NCI-H1694 (cell line): ENCODE measurements at places on chromosomes 3 and 15.

GRCh38 chr3:63685340-63685739 is 32.9 kb downstream of the SNTN start:
- no peak for DNase-seq

DNA sequence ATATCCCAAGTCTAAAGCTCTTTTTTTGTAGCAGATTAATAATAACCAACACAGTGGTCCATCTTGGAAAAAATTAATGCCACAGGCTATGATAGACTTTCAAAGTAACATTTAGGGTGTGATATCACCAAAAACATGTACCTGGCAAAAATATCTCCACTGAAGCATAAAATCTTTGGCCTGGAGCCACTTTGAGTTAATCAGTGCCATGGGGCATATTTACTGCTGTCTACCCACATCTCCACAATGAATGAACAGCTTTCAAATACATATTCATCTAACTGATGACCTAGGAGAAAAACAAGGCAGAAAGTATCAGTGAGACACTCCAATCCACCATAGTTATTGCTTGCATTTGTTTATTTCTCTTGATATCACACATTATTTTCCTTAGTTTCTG is 296.0 kb upstream of the MDFIC2 start:
- no peak for DNase-seq

DNA sequence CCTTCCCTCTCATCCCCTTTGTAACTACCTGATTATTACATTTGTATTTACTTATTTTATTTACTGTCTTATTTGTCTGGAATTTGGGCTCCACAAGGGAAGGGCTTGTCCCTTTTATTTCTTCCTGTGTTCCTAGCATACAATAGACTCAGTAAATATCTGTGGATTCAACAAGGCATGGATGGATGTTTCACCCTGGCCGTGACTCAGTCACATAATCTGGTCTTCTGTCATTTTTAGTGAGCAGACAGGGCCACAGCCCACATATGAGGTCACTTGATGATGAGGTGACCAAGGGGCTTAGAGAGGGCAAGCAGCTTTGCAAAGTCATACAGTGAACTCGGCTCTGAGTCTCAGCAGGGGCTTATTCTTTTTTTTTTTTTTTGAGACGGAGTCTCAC is 7.8 kb upstream of the DAG1 start:
- DNase-seq: no peak

DNA sequence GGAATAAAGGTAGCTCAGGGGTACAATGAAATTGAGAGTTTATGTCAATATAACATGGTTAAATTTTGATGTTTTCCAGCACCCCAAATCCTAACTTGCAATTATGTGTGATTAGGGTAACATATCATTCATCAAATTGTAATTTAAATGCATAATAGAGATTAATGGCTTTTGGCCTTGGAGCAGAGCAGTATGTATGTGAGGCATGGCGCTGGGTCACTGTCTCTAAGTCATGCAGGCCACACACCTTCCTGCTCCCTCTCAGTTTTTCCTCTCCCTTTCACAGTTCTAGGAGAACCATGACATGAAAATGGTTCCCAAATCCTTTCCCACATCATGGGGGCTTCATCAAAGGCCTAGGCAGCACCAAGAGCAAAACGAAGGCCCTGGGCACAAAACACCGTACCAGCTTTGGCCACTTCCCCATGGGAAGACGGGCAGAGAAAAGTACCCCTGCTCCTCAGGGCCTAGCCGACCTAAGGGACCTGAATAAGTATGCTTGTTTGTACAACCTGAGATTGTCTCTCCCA is 3.9 kb upstream of the SRP14 start:
- no peak for DNase-seq

- DNase-seq: no peak
These were observed 5.6 kb upstream of the ARL8B start for GRCh38 chr3:5116538-5116937.

DNA sequence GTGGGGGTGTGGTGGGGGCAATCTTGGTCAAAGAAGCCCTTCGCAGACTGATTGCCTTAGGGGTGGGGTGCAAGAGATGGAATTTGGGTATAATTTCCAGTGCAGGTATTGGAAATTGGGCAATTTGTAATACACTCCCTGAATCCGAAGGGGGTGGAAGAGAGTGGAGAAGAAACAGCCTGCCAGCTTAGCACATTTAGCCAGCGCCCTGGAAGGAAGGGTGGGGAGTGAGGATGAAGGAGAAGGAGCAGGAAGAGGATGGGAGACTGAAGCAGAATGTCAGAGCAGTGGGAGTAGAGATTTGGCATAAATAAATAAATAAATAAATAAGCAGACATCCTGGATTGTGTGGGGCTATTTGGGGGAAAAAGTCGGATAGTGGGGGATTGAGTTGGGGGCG is 1.6 kb downstream of the GAP43 start:
- no peak for DNase-seq

- no peak for DNase-seq
These were observed 26.9 kb upstream of the ZNF280D start for GRCh38 chr15:56760186-56760585.

- DNase-seq: no peak
These were observed 9.4 kb downstream of the ITPKA start for GRCh38 chr15:41502795-41503668.

GRCh38 chr15:38460543-38460942 is 6.6 kb downstream of the FAM98B start:
- no peak for DNase-seq

DNA sequence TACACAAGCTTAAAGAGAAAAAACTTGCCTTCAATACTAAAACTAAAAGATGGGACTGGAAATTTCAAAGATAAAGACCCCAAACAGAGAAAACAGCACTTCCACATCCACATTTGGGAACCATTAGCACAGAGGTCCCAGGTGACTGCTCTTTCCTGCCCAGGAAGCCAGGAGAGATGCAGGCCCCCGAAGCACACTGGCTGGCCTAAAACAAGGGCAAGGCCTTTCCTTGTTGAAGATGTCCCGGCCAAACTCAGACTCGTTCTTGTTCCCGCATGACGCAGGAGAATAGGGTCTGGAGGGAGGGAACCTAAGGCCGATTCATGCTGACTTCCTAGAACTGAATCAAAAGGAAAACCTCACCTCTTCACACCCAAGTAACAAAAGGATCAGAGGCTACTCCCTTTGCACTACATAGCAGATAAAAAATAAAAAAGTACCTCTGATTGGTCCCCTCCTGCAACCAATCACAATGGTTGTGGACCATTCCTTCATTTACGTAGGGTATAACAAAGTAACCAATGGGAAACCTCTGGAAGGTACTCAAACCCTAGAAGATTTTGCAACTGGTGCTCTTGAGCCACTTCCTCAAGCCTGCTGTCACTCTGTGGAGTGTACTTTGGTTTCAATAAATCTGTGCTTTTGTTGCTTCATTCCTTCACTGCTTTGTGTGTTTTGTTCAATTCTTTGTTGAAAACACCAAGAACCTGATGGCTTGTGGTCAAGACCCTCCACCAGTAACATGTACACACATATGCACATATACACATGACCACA is 48.7 kb downstream of the EFCAB12 start:
- no peak for DNase-seq

- DNase-seq: no peak
These were observed 32.8 kb upstream of the ST3GAL6 start for GRCh38 chr3:98730338-98730737.

GRCh38 chr3:138474163-138474562 is 39.7 kb downstream of the ESYT3 start:
- DNase-seq: no peak

DNA sequence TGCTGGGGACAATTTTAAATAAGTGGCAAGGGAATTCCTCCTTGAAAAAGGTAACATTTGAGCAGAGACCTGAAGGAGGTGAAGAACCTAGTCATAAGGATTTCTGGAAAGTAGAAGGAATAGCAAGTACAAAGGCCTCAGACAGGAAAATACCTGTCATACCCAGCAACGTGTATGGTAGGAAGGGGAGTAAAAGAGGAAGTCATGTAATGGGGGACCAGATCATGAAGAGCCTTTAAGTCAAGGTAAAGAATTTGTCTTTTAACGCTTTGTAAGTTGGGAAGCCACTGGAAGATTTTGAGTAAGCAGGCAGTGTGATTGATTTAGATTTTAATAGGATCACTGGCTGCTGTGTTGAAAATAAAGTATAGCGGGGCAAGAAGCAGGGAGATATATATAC is 43.4 kb upstream of the FAH start:
- no peak for DNase-seq

DNA sequence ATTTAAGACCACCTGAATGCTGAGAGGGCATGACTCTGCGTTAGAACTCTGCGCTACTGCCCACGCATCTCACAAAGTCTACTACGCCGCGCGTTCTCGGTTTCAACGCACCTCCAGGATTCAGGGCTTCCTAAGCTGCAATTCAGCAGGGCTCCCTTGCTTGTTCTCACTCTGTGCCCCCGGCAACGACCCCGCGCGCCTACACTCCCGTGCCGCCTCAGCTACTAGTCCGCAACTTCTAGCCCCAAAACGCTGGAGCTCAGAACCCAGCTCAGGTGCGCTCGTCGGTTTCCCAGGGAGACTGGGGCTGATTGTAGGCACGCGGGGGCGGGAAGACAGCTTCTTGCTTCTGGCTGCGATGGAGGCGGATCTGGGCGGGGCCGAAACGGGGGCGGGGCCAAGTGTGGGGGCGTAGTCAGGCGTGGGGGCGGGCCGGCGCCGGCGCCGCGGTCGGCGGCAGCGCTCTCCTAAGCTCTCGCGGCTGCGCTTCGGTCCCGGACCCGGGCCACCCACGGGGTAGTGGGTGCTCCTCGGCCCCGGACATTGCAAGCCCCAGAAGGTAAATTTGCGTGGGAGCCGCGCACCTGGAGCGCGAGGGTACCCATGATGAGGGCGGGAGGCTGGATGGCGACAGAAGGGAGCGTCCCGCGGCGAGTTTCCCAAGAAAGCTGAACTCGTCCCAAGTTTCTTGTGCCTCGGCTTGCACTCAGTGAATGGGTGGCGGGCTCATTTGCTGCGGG is at the start of gene ARHGEF26:
TSS of gene ARHGEF26 (plus strand) at position 430 of the 740 bp plus-strand sequence. CDS start 603 bp downstream, outside the sequence.
- no peak for DNase-seq

GRCh38 chr3:171907761-171908160 is 64.6 kb downstream of the TMEM212 start:
- no peak for DNase-seq

- no peak for DNase-seq
These were observed 50.7 kb downstream of the FOXP1 start for GRCh38 chr3:71532639-71533395.

GRCh38 chr3:177334803-177335202 is 137.5 kb upstream of the TBL1XR1 start:
- no peak for DNase-seq

DNA sequence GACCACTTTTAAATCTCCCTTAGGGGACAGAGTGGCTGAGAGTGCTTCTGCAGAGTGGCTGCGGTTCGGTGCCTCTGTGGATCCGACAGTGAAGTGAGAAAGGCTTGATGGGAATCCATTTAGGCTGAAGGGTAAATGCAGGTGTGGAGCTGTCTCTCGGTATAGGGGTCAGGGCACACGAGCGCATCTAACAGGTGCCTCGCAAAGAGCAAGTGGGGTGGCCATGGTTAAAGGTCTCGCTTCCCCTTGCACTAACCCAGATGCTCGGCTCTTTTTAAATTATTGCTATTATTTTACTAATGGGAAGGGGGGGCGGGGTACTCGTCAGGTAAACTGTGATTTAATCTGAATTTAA is 598 bp upstream of the GJD2 start:
- no peak for DNase-seq

GRCh38 chr15:78944669-78945407 is at the start of gene CTSH:
TSS of gene CTSH (minus strand) at chr15:78945046. CDS start at chr15:78944981, 65 bp downstream.
- DNase-seq: no peak

DNA sequence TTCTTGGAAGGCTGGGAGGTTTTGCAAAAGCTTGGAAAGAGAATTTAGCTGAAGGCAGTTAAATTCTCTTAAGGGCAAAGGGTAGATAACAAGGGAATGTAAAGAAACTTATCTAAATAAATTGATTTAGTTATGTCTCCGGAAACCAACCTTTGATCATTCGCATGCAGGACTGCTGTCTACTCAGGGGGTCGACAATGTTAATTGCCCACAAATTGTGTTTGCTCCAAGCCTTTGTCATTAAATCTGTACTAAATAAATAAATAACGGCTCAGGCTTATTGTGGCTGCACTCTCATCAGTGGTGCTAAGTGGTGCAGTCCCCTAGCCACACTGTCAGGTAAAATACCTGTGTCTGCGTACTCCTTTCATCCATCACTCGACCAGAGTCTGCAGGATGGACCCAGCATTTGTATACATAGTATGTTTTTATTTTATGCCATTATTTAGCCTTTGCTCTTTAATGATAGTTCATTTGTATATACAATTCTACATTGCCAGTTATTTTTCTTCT is 497.4 kb upstream of the RASGRP1 start:
- DNase-seq: no peak

DNA sequence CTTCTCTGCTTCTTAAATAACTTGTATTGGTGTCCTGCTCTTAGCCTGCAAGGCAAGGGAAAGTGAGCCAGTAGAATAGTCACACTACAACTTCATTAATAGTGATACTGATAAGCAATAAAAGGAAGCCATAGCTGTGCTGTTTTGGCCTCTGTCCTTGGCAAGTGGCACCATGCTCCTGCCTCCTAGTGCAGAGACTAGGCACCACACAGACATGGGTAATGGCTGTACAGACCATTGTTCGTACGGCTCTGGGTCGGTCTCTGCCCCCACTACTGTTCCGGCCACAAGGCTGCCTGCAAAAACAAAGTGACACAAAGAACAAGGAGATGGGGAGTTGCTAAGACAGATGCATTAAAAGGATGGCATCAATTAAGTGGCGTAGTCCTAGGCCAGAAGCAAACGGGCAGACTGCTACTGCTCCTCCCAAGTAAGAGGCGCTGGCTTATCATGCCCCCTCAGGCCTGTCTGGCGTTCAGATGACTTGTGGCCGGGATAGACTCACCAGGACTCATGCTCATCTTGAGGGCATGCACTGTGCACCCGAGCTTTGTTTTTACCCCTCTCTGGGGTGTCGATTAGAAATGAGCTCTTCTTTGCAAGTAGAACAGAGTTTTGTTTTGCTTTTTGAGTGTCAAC is 75.6 kb downstream of the TRAK1 start:
- no peak for DNase-seq

GRCh38 chr3:59872128-59872527 is 822.3 kb upstream of the CFAP20DC start:
- DNase-seq: no peak

GRCh38 chr3:193506921-193507320 is 47.8 kb downstream of the ATP13A4 start:
- DNase-seq: no peak

DNA sequence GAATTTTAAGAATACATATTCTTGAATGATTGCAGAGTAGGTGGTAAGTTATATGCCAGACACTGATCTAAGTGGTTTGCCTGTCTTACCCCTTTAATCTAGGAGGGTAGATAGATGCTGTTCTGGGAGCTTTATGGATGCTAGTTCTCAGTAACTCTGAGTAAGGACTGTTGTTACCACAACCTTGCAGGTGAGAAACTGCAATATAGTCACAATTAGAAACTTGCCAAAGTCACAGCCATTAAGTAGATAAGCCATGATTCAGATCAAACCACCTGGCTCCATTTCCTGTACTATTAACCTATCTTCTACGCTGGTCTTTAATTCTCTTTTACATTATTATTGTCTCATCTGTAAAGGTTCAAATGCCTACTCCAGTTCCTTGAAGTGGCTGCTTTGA is 46.8 kb downstream of the UBE2E2 start:
- DNase-seq: no peak

GRCh38 chr3:71447197-71447596 is 136.3 kb downstream of the FOXP1 start:
- DNase-seq: no peak

- DNase-seq: no peak
These were observed 24.5 kb downstream of the CYFIP1 start for GRCh38 chr15:22955544-22956119.

- no peak for DNase-seq
These were observed 82.5 kb downstream of the CHST2 start for GRCh38 chr3:143201870-143202752.
